ENCODE measurements at places on chromosomes 16 and 17.

GRCh38 chr16:50185005-50185505, 31.9 kb downstream of the TENT4B start:
- peak; percentile 89 for DNase-seq

DNA sequence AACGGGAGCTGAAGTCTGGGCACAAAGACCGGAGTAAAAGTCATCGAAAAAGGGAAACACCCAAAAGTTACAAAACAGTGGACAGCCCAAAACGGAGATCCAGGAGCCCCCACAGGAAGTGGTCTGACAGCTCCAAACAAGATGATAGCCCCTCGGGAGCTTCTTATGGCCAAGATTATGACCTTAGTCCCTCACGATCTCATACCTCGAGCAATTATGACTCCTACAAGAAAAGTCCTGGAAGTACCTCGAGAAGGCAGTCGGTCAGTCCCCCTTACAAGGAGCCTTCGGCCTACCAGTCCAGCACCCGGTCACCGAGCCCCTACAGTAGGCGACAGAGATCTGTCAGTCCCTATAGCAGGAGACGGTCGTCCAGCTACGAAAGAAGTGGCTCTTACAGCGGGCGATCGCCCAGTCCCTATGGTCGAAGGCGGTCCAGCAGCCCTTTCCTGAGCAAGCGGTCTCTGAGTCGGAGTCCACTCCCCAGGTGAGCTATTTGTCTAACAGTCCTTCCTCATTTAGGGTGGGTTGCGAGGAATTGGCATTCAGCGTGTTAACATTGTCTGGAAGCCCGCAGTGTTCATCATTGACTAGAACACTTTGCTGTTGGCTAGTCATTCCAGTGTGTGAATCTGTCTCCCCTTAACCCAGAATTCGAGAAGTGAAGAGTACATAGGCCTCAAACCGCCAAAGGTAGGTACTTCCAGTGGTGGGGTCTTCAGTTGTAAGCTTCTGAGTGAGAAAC, 1.5 kb downstream of the CDK12 start:
- peak; percentile 25 for DNase-seq

DNA sequence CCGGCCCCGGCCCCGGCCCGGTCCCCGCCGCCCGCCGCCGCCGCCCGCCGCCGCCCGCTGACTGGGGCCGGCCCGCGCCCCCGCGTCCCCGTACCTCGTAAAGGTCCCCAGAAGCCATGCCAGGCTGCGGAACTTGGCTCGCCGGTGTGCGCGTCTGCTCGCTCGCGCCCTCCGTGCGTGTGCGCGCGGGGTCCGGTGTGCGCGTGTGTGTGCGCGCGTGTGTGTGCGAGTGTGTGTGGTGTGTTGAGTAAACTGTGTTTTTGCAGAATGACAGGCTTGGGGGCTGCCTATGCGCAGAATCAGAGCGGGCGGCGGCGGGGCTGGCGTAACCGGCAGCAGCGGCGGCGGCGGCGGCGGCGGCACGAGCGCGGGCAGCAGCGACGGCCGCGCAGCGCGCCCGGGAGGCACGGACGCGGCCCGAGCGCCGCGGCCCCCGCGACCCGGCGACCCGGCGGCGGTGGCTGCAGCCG, 307 bp downstream of the CDYL2 start:
- DNase-seq, result peak; percentile 67

- no peak for DNase-seq
These were observed 11.1 kb downstream of the GRB2 start for GRCh38 chr17:75394332-75394918.

DNA sequence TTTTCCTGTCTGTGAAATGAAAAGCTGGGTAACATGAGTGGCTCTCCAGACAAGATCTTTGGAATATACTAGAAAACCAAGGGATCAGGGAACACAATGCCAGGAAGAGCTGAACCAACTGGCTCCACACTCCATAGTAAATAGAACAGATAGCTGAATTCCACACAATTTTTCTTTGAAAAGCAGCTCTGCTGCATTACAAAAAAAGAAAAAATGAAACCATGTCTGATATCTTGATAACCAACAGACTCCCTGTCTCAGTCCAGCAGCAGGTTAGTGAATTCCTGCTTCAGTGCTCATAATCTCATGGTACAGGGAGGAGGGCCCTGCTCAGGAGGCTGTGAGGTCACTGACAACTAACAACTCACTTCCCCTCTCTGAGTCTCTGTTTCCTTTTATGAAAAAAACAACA, 97.1 kb downstream of the CDH11 start:
- DNase-seq, result peak; percentile 77

DNA sequence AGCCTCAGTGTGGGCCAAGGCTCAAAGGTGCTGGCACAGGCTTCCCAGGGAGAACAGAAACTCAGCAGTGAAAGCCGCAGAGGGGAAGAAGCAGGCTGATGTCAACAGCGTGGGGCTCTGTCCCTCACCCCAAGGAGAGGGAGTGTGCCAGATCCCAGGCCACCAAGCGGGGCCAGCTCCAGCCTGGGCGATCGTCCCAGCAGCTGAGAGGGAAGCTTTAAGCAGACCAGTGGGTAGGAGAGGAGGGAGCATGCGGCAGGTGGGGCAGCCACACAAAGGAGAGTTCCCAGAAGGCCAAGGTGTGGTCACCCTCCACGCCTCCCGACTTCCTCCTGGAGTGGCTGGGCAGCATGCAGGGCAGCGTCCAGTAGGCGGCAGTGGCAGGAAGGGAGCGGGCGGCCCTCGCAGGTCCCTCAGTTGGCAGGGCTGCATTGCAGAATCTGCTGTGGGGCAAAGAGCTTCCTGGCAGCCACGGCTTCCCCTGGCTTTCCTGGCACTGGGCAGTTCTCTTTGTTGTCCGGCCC, 6.0 kb downstream of the SYNGR2 start:
- DNase-seq, result no peak

- DNase-seq, result no peak
These were observed 26.9 kb upstream of the SLC38A8 start for GRCh38 chr16:84069540-84069939.

All from EH (cell line).